ENCODE measurements at places on chromosomes 2 and 18. TPM values are rescaled to one million over a fixed set of nuclear protein-coding genes. Genes with fewer than 3 reads are reported as not detected.
A peak's percentile ranks its signal among the peaks of the same experiment; 100 is the strongest.

DNA sequence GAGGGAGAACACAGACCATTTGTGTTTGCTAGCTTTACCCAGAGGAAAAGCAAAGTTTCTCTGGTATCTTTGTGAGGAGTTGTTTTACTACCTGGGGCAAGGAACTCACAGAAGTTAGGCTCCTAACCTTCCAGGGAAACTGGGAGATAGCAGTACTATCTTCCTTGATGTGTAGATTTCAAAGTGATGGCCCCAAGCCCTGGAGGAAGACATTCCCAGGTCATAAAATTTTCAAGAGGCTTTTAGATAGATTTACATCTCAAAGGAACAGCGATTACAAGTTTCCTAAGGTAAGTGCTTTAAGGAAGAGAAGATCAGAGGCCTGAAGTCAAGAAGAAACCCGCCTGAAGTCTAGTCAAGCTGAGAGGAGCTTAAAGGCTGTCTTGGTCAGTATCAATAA lies 1187.8 kb upstream of the TMEFF2 start:
- H3K4me1 ChIP-seq = no peaks in the 10 kb centered on the region
- DNase-seq = no peak
- no peak overlapping the region for H3K27ac ChIP-seq
- no peaks in the 10 kb centered on the region for H3K36me3 ChIP-seq
- H3K27me3 ChIP-seq = no peaks in the 10 kb centered on the region

DNA sequence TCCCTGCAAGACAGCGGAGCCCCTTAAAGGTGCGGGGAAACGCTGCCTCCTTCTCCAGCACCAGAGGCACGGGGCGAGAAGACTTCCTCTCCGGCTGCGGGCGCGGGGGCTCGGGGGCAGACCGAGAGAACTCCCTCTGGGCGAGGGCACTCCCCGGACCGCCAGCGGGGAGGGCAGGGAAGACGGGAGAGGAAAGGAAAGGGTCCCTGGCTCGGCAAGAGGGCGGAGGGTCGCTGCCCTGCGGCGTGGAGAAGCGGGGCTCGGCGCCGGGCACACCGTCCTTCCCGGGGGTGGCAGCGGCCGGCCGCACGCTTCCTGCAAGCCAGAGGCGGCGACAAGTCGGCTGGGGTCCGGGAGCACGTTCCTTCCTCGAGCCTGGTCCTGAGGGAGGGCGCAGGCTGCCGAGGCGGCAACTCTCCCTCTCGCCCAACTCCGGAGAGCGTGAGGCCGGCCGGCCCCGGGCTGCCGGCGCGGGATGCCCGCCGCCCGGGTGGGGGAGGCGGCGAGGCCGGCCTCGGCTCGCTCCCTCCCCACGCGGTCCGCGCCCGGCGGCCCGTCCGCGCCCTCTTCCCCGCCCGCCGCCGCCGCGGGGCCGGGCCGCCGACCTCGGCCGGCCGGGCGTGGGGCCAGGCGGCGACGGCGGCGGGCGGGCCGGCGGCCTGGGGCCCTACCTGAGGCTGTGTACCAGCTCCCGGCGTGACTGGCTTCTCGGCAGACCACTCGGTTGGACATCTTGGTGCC lies 1.1 kb downstream of the MEMO1 start:
- H3K4me1 ChIP-seq = peaks cover 12% of the 10 kb centered on the region
- H3K36me3 ChIP-seq = no peaks in the 10 kb centered on the region
- H3K27me3 ChIP-seq = no peaks in the 10 kb centered on the region
- DNase-seq = peak; percentile 29

GRCh38 chr18:79568543-79569205 lies 110.9 kb upstream of the CTDP1 start:
- H3K27ac ChIP-seq = no peak overlapping the region
- H3K4me3 ChIP-seq = no peak overlapping the region
- peaks cover 28% of the 10 kb centered on the region for H3K4me1 ChIP-seq
- H3K27me3 ChIP-seq = peaks cover 7% of the 10 kb centered on the region

DNA sequence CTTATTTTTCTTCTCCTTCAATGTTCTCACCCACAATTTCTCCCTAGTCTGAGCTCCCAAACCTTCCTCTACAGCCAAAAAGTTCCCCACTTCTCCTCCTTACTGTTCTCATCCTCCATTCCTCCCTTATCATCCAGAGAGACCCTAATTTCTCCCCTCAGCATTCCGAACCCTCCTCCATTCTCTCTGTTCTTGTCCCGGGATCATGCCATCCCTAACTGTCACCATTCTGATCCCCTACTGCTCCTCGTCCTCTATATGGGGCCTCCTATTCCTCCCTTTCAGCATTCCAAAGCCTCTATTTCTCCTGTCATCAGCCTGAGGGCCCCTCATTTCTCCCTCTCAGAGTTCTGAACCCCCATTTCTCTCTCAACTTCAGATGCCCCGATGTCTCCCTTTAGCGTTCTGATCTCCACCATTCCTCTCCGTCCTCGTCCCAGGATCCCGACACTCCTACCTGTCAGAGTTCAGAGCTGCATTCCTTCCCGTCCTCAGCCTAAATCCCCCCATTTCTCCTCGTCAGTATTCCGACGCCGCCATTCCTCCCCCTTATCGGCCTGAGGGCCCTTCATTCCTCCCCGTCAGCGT lies 522 bp downstream of the MBD1 start:
- peaks cover 19% of the 10 kb centered on the region for H3K4me1 ChIP-seq
- no peaks in the 10 kb centered on the region for H3K27me3 ChIP-seq
- peak overlapping the region; percentile 85 for H3K4me3 ChIP-seq

- H3K36me3 ChIP-seq = no peaks in the 10 kb centered on the region
- peaks cover 35% of the 10 kb centered on the region for H3K4me1 ChIP-seq
- no peak overlapping the region for H3K27ac ChIP-seq
- DNase-seq = no peak
Observed at GRCh38 chr2:120880381-120880780, 144.7 kb downstream of the GLI2 start.

GRCh38 chr2:235170536-235171521 lies 219.0 kb downstream of the SH3BP4 start:
- no peaks in the 10 kb centered on the region for H3K27me3 ChIP-seq
- no peaks in the 10 kb centered on the region for H3K4me1 ChIP-seq
- H3K4me3 ChIP-seq = no peak overlapping the region
- H3K27ac ChIP-seq = no peak overlapping the region
- DNase-seq = peak; percentile 37
- no peaks in the 10 kb centered on the region for H3K36me3 ChIP-seq

DNA sequence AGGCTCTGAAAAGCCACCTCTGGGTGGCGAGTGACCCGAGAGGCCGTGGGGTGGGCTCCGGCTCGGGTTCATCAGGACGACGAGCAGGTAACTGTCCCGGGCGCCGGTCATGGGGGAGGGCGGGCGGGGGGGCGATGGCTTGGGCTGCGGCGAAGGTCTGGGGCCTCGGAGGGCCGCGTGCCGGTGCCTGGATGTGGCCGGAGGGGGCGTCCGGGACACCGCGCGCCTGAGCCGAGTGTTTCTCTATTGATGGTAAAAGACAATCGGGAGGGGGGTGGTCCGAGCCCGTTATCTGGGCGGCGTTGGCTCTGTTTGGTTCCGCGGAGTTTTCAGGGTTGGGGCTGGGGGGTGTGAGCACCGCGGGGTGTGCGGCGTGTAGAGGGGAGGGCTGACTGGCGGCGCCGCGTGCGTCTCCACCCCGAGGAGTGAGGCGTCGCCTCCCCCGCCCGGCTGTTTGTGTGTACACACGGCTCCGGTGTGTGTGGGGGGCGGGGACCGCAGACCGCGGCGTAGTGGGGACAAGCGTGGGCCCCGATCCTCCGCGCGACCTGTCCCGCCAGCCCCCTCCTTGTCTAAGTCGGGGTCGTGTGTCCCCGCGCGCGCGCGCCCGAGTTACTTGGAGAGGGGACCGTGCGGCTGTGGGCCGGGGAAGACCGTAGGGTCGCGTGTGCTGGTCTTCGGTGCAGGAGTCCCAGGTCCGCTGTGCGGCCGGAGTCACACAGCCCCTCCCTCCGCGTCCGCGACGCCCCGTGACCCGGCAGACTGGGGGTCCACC lies 1.6 kb downstream of the CTIF start:
- no peaks in the 10 kb centered on the region for H3K36me3 ChIP-seq
- H3K4me1 ChIP-seq = peaks cover 15% of the 10 kb centered on the region
- DNase-seq = peak; percentile 74
- no peaks in the 10 kb centered on the region for H3K27me3 ChIP-seq
- peak overlapping the region; percentile 87 for H3K4me3 ChIP-seq

- H3K27me3 ChIP-seq = no peaks in the 10 kb centered on the region
- H3K4me3 ChIP-seq = no peak overlapping the region
- H3K36me3 ChIP-seq = no peaks in the 10 kb centered on the region
Observed at GRCh38 chr18:51137026-51137729, 60.3 kb downstream of the MEX3C start.

GRCh38 chr2:194455358-194455757 lies 1201.7 kb upstream of the SLC39A10 start:
- H3K27me3 ChIP-seq = no peaks in the 10 kb centered on the region
- H3K27ac ChIP-seq = no peak overlapping the region
- H3K4me3 ChIP-seq = no peak overlapping the region
- H3K4me1 ChIP-seq = no peaks in the 10 kb centered on the region
- H3K36me3 ChIP-seq = no peaks in the 10 kb centered on the region

- no peaks in the 10 kb centered on the region for H3K36me3 ChIP-seq
- no peak for DNase-seq
- H3K4me3 ChIP-seq = no peak overlapping the region
- no peaks in the 10 kb centered on the region for H3K27me3 ChIP-seq
Observed at GRCh38 chr2:134689315-134689714, 29.5 kb downstream of the TMEM163 start.

- H3K4me1 ChIP-seq = peaks cover 4% of the 10 kb centered on the region
- no peaks in the 10 kb centered on the region for H3K36me3 ChIP-seq
- H3K4me3 ChIP-seq = no peak overlapping the region
- H3K27me3 ChIP-seq = no peaks in the 10 kb centered on the region
- no peak overlapping the region for H3K27ac ChIP-seq
Observed at GRCh38 chr2:239203443-239204135, 197.2 kb downstream of the HDAC4 start.

DNA sequence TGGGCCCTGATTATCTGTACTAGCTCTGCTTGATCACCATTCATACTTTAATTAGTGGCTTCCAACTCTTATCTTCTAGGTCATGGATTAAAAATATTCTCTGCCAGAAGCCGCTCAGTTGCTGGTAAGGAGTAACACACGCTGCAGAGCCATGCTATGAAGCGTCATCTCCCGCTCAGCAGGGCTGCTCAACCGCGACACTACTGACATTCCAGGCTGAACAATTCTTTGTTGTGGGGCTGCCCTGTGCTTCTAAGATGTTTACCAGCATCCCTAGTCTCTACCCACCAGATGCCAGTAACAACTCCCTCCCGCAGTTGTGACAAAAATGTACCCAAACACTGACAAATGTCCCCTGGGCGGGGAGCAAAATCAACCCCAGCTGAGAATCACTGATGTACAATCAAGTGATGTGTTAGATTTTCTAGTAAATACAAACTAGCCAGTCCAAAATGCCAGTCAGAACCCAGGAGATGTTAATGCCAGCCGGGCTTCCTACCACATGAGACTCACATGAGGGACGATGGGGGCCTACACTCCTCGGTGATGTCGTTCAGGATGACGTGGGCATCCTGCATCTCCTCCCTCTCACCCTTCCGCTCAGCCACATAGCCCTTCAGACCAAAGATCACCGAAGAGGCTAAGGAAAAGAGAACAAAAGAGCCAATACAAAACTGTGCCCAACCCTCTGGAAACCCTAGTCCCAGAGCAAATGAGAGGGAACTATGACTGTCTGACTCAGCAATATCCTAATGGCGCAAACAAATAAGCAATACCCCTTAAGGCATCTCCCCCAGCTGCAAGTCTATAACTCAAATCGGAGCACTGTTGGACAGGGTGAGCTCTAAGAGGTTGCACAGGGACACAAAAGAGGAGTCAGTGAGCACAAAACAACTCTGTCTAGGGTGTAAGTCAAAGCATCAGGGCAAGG lies 15.6 kb downstream of the ILKAP start:
- H3K4me1 ChIP-seq = no peaks in the 10 kb centered on the region
- no peak overlapping the region for H3K27ac ChIP-seq
- no peaks in the 10 kb centered on the region for H3K27me3 ChIP-seq
- H3K4me3 ChIP-seq = no peak overlapping the region
- peaks cover 54% of the 10 kb centered on the region for H3K36me3 ChIP-seq
- peak; percentile 7 for DNase-seq

Gene M1AP
- total RNA-seq = 0.83 TPM

Gene GKN2
- 103 TPM for total RNA-seq

Gene SFXN5
- total RNA-seq = 15.6 TPM

Gene CD207
- 0.11 TPM for total RNA-seq

Gene KIF5C
- total RNA-seq = 0.77 TPM

Gene TTN
- total RNA-seq = 28.2 TPM

Gene SMAD4
- total RNA-seq = 143 TPM

Data from lung (tissue), 17 donors.